ENCODE measurements at places on chromosomes 3 and 15. TPM values are rescaled to one million over a fixed set of nuclear protein-coding genes. Genes with fewer than 3 reads are reported as not detected.

- no peaks in the 10 kb centered on the region for H3K36me3 ChIP-seq
- no peak overlapping the region for H3K4me3 ChIP-seq
- no peak overlapping the region for H3K27ac ChIP-seq
- peaks cover 7% of the 10 kb centered on the region for H3K4me1 ChIP-seq
- no peaks in the 10 kb centered on the region for H3K27me3 ChIP-seq
- no peak for DNase-seq
Measured at GRCh38 chr15:39665629-39666250, 84.9 kb downstream of the THBS1 start.

GRCh38 chr3:88712552-88712951 is 394.9 kb upstream of the EPHA3 start:
- H3K36me3 ChIP-seq = no peaks in the 10 kb centered on the region
- DNase-seq = no peak
- no peak overlapping the region for H3K27ac ChIP-seq
- H3K4me1 ChIP-seq = no peaks in the 10 kb centered on the region
- no peak overlapping the region for H3K4me3 ChIP-seq

GRCh38 chr3:141127344-141128125 is 76.4 kb downstream of the SPSB4 start:
- no peaks in the 10 kb centered on the region for H3K4me1 ChIP-seq
- H3K27me3 ChIP-seq = no peaks in the 10 kb centered on the region
- H3K27ac ChIP-seq = no peak overlapping the region
- no peaks in the 10 kb centered on the region for H3K36me3 ChIP-seq

Gene LMOD3
- not detected for total RNA-seq

- H3K27me3 ChIP-seq = no peaks in the 10 kb centered on the region
- H3K27ac ChIP-seq = no peak overlapping the region
- H3K4me1 ChIP-seq = no peaks in the 10 kb centered on the region
- no peaks in the 10 kb centered on the region for H3K36me3 ChIP-seq
- H3K4me3 ChIP-seq = no peak overlapping the region
Measured at GRCh38 chr3:195195321-195196209, 75.4 kb downstream of the XXYLT1 start.

DNA sequence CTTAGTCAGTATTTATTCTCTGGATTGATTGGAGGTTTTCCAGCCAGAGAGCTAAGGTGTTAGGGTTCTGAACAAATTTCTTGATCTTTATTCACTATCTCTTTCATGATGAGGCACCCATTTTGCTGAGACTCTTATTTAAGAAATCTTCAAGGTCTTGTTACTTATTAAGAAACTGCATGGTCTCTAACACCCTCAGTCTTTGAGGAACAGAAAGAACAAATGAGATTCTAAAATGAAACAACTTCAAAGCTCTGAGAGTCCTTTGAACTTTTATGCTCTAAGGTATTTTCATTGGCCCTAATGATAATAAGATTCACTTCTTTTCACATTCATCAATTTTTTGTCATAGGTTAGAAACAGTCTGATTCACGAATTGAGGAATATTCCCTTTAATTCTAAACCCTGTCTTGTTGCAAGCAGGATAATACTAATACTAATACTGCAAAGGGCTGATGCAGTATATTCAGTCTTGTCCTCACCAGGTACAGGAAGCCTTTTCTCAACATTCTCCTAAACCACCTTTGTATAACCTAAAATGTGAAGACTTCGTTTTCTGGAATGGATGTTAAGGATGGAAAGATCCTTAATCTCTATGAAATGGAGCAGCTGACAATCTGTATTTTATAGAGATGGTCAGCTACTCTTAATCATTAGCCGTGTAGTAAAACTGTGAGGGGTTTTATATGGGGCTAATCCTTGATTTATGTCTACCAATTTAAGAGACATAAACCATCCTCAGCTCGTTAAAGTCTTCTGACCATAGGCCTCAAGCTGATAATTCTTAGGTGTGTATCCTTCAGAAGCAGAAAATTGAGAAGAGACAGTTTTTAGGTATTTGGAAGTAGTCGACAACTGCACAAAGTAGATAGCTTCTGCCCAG is 198.3 kb downstream of the OTOL1 start:
- H3K4me3 ChIP-seq = no peak overlapping the region
- no peaks in the 10 kb centered on the region for H3K36me3 ChIP-seq
- H3K27me3 ChIP-seq = no peaks in the 10 kb centered on the region
- H3K27ac ChIP-seq = no peak overlapping the region
- no peak for DNase-seq

Gene P2RY14
- 2.7 TPM for total RNA-seq

DNA sequence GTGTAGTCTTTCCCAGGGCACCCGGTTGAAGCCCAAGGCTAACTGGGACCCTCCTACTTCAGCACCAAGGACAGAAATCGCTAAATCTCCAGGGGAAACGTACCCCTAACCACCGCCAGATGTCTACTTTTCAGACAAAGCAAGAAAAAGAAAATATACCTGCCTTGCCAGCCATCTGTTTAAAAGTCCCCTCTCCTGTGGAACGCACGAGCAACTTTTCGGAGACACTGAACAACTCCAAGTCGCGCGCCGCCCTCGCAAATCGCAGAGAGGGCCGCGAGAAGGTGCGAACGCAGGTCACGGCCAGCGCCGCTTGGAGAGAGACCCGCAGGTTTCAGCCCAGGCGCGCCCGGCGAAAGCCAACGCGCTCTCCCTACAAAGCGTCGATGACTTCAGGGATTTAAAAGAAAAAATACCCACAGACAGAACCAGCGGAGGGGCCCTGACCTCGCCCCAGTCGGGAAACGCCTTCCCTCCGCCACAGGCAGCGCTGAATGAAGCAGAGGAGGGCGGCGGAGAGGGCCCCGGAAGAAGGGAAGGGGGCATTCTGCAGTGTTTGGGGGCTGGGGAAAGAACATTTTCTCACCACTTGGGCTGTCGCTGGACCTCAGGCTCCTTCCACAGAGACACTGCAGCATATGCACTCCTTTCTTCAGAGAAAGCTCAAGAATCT is 213.1 kb downstream of the FGF12 start:
- no peak for DNase-seq
- H3K27ac ChIP-seq = no peak overlapping the region
- peaks cover 6% of the 10 kb centered on the region for H3K4me1 ChIP-seq
- H3K36me3 ChIP-seq = no peaks in the 10 kb centered on the region

Gene STRIT1
- not detected for total RNA-seq

Gene SLC51B
- total RNA-seq = not detected

Gene ONECUT1
- total RNA-seq = 1.5 TPM

GRCh38 chr3:114741066-114741465 is 406.0 kb downstream of the ZBTB20 start:
- no peaks in the 10 kb centered on the region for H3K4me1 ChIP-seq
- DNase-seq = no peak
- H3K36me3 ChIP-seq = no peaks in the 10 kb centered on the region
- no peak overlapping the region for H3K27ac ChIP-seq
- no peaks in the 10 kb centered on the region for H3K27me3 ChIP-seq

GRCh38 chr15:89822026-89822425 is 7.4 kb upstream of the ANPEP start:
- no peak overlapping the region for H3K4me3 ChIP-seq
- H3K4me1 ChIP-seq = peaks cover 2% of the 10 kb centered on the region
- no peak for DNase-seq
- no peak overlapping the region for H3K27ac ChIP-seq
- no peaks in the 10 kb centered on the region for H3K36me3 ChIP-seq

DNA sequence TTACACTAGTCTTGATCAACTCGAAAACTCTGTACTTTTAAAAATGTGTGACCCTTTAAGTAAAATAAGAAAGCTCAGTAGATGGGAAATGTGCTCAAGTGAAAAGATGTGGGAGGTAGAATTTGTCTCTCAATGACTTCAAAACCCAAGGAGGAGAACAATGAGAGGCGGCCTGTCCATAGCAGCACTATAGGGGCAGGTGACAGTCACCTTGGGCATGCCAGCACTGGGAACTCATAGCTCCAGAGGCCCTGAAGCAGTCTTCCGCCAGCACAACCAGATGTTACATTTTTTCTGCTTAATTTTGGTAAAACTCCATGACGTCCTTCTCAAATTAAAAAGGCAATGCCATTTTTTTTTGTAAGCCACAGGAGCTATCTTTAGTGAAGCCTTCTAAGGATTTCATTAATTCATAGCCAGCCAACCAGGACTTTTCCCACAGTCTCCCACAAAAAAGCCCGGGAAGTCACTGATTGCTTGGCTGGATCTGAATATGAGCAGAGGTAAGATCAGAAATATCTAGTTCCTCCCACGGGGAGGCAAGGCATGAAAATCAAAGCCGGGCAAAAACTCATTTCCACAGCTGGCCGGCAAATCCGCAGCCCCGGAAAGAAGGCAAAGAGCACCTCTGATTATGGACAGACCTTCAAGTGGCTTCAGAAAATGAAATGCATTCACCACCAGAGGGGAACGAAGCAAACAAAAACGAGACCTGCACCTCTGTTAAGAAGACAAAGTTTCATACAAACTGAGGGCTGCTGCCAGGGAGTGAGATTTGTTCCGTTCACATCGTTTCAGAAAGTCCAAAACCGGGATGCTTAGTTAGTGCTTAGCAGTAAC is 10.5 kb downstream of the IL17RD start:
- H3K27me3 ChIP-seq = no peaks in the 10 kb centered on the region
- no peak overlapping the region for H3K4me3 ChIP-seq
- DNase-seq = no peak
- H3K27ac ChIP-seq = no peak overlapping the region

GRCh38 chr3:183725387-183725786 is 27.8 kb downstream of the YEATS2 start:
- no peak for DNase-seq
- H3K36me3 ChIP-seq = peaks cover 61% of the 10 kb centered on the region
- no peaks in the 10 kb centered on the region for H3K4me1 ChIP-seq
- H3K4me3 ChIP-seq = no peak overlapping the region
- no peak overlapping the region for H3K27ac ChIP-seq

DNA sequence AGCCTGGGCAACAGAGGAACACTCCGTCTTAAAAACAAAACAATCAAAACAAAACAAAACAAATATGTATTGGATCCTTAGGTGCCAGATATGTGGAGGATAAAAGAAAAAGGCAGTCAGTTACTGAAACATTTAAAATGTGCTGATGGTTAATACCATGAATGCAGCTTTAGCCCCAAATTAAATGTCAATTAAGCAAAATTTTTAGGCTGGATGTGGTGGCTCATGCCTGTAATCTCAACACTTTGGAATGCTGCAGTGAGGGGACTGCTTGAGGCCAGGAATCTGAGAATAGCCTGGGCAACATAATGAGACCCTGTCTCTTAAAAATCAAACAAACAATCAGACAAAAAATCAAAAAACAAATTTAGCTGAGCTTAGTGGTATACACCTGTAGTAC is 8.5 kb upstream of the CHMP2B start:
- no peak for DNase-seq
- no peaks in the 10 kb centered on the region for H3K36me3 ChIP-seq
- H3K27me3 ChIP-seq = no peaks in the 10 kb centered on the region
- H3K27ac ChIP-seq = no peak overlapping the region
- no peaks in the 10 kb centered on the region for H3K4me1 ChIP-seq

DNA sequence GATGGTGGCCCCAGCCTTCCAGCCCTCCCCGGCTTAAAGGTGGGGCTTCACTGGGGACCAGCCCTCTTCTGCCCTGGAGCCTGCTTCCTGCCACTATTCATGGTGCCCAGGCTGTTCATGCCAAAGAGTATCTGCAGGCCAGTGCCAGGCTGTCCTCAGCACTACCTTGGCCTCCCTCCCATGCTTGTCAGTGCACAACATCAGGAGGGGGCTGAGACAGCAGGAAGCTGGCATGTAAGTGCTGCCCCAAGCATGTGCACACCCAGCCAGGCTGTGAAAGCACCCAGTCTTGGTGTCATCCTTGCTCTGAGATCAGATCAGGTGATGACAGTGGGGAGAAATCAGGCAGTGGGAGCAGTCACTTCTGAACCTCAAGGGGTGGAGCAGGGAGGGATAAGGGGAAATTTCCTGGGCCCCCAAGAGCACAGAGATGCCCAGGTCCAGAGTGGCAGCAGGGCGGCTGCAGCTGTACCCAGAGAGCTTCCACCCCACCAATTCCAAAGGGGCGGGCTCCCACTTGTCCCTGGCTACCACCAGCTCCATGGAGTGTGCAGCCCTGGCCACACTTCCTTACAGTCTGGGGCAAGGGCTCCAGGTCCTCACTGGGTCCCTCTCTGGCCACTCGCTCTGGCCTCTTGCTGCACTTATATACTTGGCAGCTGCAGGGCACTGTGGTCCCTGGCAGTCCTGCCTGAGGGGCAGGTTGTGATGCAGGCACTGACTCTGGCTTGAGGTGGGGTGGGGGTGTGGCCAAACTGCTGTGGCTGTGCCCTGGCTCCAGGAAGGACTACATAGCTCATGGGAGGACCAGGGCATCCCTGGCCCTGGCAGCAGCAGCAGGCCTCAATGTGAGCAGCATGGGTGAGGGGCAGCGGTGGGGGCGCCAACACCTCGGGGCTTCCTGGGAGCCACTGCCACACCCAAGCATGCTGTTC is 91.4 kb upstream of the TNFSF10 start:
- H3K4me1 ChIP-seq = no peaks in the 10 kb centered on the region
- H3K36me3 ChIP-seq = no peaks in the 10 kb centered on the region
- H3K27ac ChIP-seq = no peak overlapping the region
- no peak for DNase-seq
- H3K4me3 ChIP-seq = no peak overlapping the region

DNA sequence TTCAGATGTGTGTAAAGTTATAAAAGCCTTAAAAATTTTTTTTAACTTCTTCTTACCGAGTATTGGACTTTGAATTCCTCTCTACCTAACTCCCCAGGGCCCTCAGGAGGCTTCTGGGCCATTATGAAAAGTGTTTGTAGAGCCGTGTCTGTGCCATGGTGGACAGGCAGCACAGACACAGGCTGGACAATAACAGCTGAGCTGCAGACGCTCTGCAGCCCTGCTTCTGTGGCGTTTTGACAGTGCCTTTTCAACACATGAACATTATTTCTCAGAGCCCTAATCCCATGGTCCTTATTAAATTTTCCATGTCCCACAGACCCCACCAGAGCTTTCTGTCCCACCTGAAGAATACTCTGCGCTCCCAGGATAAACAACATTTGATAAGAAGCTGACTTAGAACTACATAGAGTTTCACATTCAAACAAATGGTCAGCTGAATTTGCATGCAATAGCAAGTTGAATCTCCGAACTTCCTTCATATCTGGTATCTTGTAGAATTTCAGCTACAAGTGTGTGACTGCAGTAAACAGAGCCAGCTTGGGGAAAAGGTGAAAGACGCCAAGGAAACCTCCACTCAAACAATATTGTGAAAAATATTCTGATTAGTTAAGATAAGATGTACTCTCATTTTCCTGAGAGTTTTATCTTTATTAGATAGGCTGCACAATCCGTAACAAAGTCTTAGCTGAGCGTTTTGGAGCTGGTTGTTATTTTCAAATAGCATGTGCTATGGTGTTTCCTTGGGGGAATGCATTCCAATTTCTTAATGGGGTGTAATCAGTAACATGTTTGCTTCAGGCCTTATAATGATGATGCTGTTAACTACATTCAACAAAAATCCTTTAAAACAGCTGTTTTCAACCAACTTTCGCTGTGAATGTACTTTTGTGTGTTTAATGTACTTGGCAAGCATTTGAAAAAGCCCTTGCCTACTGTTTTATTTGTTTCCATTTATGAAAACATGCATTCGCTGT is 378.2 kb downstream of the MECOM start:
- H3K36me3 ChIP-seq = no peaks in the 10 kb centered on the region
- no peak overlapping the region for H3K27ac ChIP-seq
- DNase-seq = no peak
- no peak overlapping the region for H3K4me3 ChIP-seq

Gene IQCF5
- not detected for total RNA-seq
